Thoracic aorta endothelial cell (primary cell): ENCODE measurements at places on chromosomes 2 and 18. TPM values are rescaled to one million over a fixed set of nuclear protein-coding genes. Genes with fewer than 3 reads are reported as not detected.

The CD226 gene
- 0.53 and 0.65 TPM in 2 replicates for total RNA-seq

The NIFK gene
- total RNA-seq, result 89.2 and 117 TPM in 2 replicates

The RANBP2 gene
- total RNA-seq, result 149 and 168 TPM in 2 replicates

The SPC25 gene
- 16.4 and 21.7 TPM in 2 replicates for total RNA-seq

The REG1B gene
- total RNA-seq, result not detected in 2 replicates

The NAPG gene
- 55.6 and 68.1 TPM in 2 replicates for total RNA-seq

The IL36G gene
- not detected in 2 replicates for total RNA-seq

The ZNF513 gene
- 7.4 and 10.7 TPM in 2 replicates for total RNA-seq

The CD8A gene
- not detected in 2 replicates for total RNA-seq

The MTX2 gene
- 21.8 and 23.6 TPM in 2 replicates for total RNA-seq

The CD302 gene
- 15.9 and 16.1 TPM in 2 replicates for total RNA-seq

The CCDC150 gene
- 19.7 and 26.3 TPM in 2 replicates for total RNA-seq

The PSME4 gene
- total RNA-seq, result 153 and 179 TPM in 2 replicates

The CDH7 gene
- total RNA-seq, result not detected in 2 replicates

The ADCY3 gene
- total RNA-seq, result 22.9 and 34.9 TPM in 2 replicates

The PLGLB1 gene
- total RNA-seq, result 1.7 TPM in 1 of 2 replicates, not detected in the other

The RASGRP3 gene
- 35.7 and 42.4 TPM in 2 replicates for total RNA-seq

The TMEM37 gene
- 1.1 and 2.4 TPM in 2 replicates for total RNA-seq

The LYPD1 gene
- total RNA-seq, result 2.5 and 58.1 TPM in 2 replicates

The ZC3H6 gene
- total RNA-seq, result 3.7 and 4.5 TPM in 2 replicates

The SF3B6 gene
- total RNA-seq, result 181 and 206 TPM in 2 replicates

The ACOXL gene
- total RNA-seq, result not detected in 2 replicates

The ARL5A gene
- 128 and 135 TPM in 2 replicates for total RNA-seq
